Thymus (tissue), 14 donors: ENCODE measurements at places on chromosomes 3 and 15. TPM values are rescaled to one million over a fixed set of nuclear protein-coding genes. Genes with fewer than 3 reads are reported as not detected.

- H3K27ac ChIP-seq, result no peak overlapping the region
- no peaks in the 10 kb centered on the region for H3K4me1 ChIP-seq
- no peak for DNase-seq
- H3K27me3 ChIP-seq, result no peaks in the 10 kb centered on the region
Measured at GRCh38 chr3:76561494-76562236, 478.2 kb upstream of the ROBO2 start.

GRCh38 chr3:120678331-120678947, 3.6 kb downstream of the HGD start:
- no peak overlapping the region for H3K27ac ChIP-seq
- no peak for DNase-seq
- H3K36me3 ChIP-seq, result no peaks in the 10 kb centered on the region
- no peaks in the 10 kb centered on the region for H3K4me1 ChIP-seq
- no peaks in the 10 kb centered on the region for H3K27me3 ChIP-seq
- no peak overlapping the region for H3K4me3 ChIP-seq

DNA sequence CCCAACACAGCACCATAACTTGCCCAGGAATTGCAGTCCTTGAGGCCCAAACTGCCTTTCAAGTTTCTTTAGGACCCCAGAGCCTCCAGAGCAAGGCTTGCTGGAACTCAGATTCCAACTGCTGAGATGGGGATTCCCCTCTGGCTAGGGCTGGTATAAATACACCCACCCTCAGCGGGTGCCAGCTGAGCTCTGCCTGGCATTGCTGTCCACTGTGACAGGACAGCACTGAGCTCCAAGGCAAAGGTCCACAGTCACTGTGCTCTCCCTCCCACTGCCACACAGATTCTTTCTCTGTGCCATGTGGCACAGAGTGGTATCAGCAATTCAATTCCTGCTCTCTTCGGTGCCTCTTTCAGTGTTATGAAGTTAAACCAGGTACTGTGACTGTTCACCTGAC, 304.2 kb upstream of the LMCD1 start:
- no peak overlapping the region for H3K27ac ChIP-seq
- H3K27me3 ChIP-seq, result no peaks in the 10 kb centered on the region
- H3K4me3 ChIP-seq, result no peak overlapping the region
- no peaks in the 10 kb centered on the region for H3K4me1 ChIP-seq

Gene STARD9
- 4.4 TPM for total RNA-seq

GRCh38 chr15:40307421-40308211, at the start of gene PLCB2:
Gene PLCB2, minus strand, starts transcription at chr15:40307935. Its CDS starts 263 bp downstream, at chr15:40307672.
- H3K27ac ChIP-seq, result peak within 1 kb of the TSS; percentile 94
- H3K4me1 ChIP-seq, result peaks cover 49% of the 10 kb centered on the region
- peak; percentile 44 for DNase-seq
- H3K36me3 ChIP-seq, result peaks cover 5% of the 10 kb centered on the region
- peaks cover 7% of the 10 kb centered on the region for H3K27me3 ChIP-seq

Gene PAQR5
- 0.14 TPM for total RNA-seq

Gene LIPH
- total RNA-seq, result 0.09 TPM

Gene NANOGP8
- total RNA-seq, result not detected

Gene MKRN2OS
- 0.09 TPM for total RNA-seq

GRCh38 chr15:95940431-95940985, 390.0 kb upstream of the NR2F2 start:
- H3K36me3 ChIP-seq, result no peaks in the 10 kb centered on the region
- H3K27ac ChIP-seq, result no peak overlapping the region
- H3K27me3 ChIP-seq, result no peaks in the 10 kb centered on the region
- H3K4me3 ChIP-seq, result no peak overlapping the region

Gene HRG
- not detected for total RNA-seq

DNA sequence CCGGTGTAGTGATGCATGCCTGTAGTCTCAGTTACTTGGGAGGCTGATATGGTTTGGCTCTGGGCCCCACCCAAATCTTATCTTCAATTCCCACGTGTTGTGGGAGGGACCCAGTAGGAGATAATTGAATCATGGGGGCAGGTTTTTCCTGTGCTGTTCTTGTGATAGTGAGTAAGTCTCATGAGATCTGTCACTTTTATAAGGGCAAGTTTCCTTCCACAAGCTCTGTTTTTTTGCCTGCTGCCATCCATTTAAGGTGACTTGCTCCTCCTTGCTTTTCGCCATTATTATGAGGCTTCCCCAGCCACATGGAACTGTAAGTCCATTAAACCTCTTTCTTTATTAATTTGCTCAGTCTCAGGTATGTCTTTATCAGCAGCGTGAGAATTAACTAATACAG, 566.7 kb upstream of the NECTIN3 start:
- no peaks in the 10 kb centered on the region for H3K27me3 ChIP-seq
- no peaks in the 10 kb centered on the region for H3K36me3 ChIP-seq
- no peak for DNase-seq
- no peaks in the 10 kb centered on the region for H3K4me1 ChIP-seq
- H3K4me3 ChIP-seq, result no peak overlapping the region
- no peak overlapping the region for H3K27ac ChIP-seq

Gene CTXN2
- not detected for total RNA-seq

GRCh38 chr3:182323898-182324297, 469.4 kb upstream of the ATP11B start:
- H3K4me3 ChIP-seq, result no peak overlapping the region
- no peaks in the 10 kb centered on the region for H3K4me1 ChIP-seq
- H3K27me3 ChIP-seq, result no peaks in the 10 kb centered on the region
- no peaks in the 10 kb centered on the region for H3K36me3 ChIP-seq
- no peak for DNase-seq

DNA sequence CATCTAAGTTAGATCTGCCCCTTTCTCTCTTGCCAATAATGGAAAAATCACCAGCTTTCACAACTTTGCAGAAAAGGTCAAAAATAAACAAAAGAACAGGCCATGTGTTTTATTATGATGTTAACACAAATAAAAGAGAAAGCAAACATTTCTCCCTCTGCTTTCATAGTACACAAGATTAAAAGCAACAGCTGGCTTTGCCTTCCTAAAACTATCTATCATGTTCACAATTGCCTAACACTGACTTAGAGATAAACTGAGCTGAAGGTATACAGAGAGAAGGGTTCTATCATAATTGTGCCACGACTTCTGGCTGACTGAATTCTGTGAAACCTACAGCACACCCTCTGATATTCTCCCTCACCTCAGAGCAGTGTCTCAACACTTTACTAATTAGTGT, 29.4 kb downstream of the AADAC start:
- no peaks in the 10 kb centered on the region for H3K36me3 ChIP-seq
- no peak for DNase-seq
- no peak overlapping the region for H3K4me3 ChIP-seq
- no peaks in the 10 kb centered on the region for H3K4me1 ChIP-seq
- H3K27me3 ChIP-seq, result no peaks in the 10 kb centered on the region

DNA sequence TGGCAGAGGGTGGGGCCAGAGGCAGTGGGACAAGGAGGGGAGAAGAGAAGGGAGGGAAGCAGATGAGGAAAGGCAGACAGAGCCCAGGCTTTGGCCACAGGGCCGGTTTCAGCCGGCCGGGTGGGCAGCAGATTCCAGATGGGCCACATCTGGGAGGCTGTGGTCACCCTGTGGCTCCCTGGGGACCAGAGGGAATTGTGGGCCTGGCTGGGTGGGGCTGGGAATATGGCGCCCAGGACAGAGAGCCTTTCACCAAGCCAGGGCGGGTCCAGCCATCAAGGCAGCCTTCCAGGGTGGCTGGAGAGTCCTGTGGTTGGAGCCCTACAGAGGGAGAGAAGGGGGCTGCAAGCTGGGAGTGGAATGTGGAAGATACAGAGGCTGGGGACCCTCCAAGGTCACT, 18.9 kb downstream of the PTH1R start:
- peaks cover 9% of the 10 kb centered on the region for H3K4me1 ChIP-seq
- H3K27me3 ChIP-seq, result peaks cover 29% of the 10 kb centered on the region
- no peaks in the 10 kb centered on the region for H3K36me3 ChIP-seq
- H3K4me3 ChIP-seq, result no peak overlapping the region
- H3K27ac ChIP-seq, result no peak overlapping the region

Gene SLC12A1
- 0.05 TPM for total RNA-seq

Gene BFSP2
- total RNA-seq, result 3.6 TPM

Gene PIERCE2
- total RNA-seq, result 1.9 TPM

DNA sequence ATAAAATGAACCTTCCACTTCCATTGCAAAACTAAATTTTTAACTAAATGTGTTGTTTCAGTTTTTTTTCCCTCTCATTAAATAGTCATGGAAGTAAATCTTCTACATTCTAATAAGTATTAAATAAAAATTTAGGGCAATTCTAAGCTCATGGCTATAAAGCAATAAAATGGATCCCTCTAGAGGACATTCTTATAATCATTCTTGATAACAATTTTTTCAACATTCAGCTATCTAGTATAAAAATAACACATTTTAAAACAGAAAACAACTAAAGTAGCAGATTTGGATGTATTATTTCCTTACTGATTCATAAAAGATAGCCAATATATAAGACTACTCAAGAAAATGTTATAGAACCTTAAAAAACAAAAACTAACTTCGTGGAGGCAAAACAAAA, 393.1 kb downstream of the PLOD2 start:
- no peaks in the 10 kb centered on the region for H3K4me1 ChIP-seq
- H3K27me3 ChIP-seq, result no peaks in the 10 kb centered on the region
- no peaks in the 10 kb centered on the region for H3K36me3 ChIP-seq
- DNase-seq, result no peak
- no peak overlapping the region for H3K4me3 ChIP-seq
- no peak overlapping the region for H3K27ac ChIP-seq

- peaks cover 5% of the 10 kb centered on the region for H3K4me1 ChIP-seq
- H3K27ac ChIP-seq, result no peak overlapping the region
- H3K36me3 ChIP-seq, result no peaks in the 10 kb centered on the region
- H3K27me3 ChIP-seq, result no peaks in the 10 kb centered on the region
- H3K4me3 ChIP-seq, result no peak overlapping the region
Measured at GRCh38 chr3:59422312-59422711, 372.5 kb upstream of the CFAP20DC start.

GRCh38 chr3:123157598-123158287, 44.0 kb upstream of the SEC22A start:
- H3K36me3 ChIP-seq, result peaks cover 13% of the 10 kb centered on the region
- H3K4me1 ChIP-seq, result no peaks in the 10 kb centered on the region
- H3K27me3 ChIP-seq, result no peaks in the 10 kb centered on the region
- no peak overlapping the region for H3K4me3 ChIP-seq
- no peak overlapping the region for H3K27ac ChIP-seq

DNA sequence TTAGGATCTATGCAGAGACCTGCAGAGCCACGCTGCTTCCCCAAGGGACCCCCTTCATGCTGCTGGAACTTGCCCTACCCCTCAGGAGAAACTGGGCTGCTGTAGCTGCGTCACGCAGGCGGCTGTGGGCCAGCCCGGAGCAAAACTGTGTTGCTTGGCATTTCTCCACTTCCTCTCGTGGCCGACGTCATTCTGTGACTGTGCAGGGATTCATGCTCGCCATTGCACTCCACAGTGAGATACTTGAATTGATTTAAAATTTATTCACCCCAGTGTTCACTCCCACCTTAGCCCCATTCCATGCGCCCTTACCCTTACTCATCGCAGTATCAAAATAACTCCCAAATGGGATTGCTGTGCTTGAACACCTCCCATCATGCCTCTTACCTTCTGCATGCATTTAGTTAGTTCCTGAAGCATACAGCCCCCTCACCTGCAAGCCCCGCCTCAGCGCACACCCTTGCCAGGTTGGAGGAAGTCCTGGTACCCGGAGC, 45.7 kb downstream of the TMEM44 start:
- H3K27me3 ChIP-seq, result no peaks in the 10 kb centered on the region
- H3K27ac ChIP-seq, result no peak overlapping the region
- H3K4me1 ChIP-seq, result peaks cover 8% of the 10 kb centered on the region
- DNase-seq, result no peak
- H3K36me3 ChIP-seq, result peaks cover 8% of the 10 kb centered on the region

DNA sequence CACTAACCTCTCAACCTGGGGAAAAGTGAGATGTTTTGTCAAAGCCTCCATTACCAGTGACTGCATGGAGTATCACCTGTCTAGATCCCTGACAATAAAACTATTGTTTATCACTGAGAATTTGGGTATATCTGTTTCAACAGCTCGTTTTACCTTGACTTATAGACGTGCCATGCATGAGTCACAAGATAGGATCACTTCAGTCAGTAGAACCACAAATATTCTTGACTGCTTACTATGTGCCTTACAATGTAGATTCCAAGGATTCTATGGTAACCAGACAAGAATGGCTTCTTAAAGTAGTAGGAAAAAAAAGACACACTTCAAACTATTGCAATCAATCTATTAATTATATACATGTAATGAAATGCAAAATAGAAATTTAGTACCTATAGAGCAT, 55.7 kb upstream of the GRM7 start:
- no peaks in the 10 kb centered on the region for H3K27me3 ChIP-seq
- DNase-seq, result no peak
- H3K27ac ChIP-seq, result no peak overlapping the region
- no peaks in the 10 kb centered on the region for H3K4me1 ChIP-seq
- no peak overlapping the region for H3K4me3 ChIP-seq

Gene NTRK3
- total RNA-seq, result 0.57 TPM

Gene FEZF2
- total RNA-seq, result 2.9 TPM

Gene EHHADH
- 3.3 TPM for total RNA-seq
